ENCODE measurements at places on chromosomes 3 and 15.

DNA sequence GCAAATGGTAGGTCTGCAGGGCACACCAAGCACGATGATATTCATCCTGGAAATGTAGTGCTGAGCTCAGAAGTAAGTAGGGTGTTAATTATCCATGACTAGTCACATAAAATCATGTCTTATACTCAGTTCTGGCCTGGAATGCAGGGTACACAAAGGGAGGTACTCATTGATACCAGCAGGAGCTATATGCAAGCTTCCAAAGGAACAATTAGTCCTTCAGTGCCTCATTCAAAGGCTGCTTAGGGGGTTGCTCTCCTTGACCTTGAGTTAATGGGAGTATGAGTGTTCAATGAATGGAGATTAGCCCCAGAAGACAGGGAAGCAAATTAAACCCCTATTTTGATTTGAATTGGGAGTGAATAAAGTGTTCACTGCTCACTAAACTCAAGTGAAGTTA, 38.3 kb downstream of the CNTN6 start:
- no peak for DNase-seq

DNA sequence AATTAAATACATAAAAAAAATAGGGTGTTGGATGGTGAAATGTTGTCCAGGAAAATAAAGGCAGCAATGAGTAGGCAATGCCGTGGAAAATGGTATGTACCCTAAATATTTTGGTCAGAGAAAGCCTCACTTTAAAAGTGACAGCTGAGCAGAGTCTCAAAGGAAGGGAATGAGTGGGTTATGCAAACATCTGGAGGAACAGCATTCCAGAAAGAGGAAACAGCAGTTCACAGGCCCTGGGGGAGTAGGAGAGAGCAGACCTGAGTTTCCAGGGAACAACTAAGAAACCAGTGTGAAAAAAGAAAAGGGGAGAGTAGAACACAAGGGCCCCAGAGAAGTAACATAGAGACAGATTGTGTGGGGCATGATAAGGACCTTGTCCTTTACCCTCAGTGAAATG, 230.0 kb upstream of the CNTN3 start:
- DNase-seq = no peak

- no peak for DNase-seq
Observed at GRCh38 chr3:124679048-124679638, 51.1 kb upstream of the UMPS start.

DNA sequence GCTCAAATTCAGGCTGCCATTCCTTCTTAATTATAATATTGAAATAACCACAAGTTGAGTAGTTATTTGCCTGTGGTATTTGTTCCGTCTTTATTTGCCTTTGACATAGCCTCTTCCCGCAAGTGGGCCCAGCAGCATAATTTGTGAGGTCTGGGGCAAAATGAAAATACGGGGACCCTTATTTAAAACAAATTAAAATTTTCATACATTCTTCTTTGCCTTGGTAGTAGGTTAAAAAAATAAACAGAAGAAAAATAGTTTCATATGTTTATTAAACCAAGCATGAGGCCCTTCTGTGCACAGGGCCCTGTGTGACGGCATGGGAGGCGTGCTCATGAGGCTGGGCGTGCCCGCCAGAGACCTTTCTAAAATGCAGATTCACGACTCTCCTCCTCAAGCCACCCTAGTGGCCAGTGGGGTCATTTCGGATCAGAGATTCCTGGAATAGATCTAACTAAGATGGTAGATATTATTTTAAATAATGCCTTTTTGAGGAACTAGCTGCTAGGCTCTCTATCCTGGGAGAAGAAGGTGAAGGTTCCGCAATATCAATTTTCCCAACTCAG, 35.4 kb downstream of the MASP1 start:
- DNase-seq = no peak

DNA sequence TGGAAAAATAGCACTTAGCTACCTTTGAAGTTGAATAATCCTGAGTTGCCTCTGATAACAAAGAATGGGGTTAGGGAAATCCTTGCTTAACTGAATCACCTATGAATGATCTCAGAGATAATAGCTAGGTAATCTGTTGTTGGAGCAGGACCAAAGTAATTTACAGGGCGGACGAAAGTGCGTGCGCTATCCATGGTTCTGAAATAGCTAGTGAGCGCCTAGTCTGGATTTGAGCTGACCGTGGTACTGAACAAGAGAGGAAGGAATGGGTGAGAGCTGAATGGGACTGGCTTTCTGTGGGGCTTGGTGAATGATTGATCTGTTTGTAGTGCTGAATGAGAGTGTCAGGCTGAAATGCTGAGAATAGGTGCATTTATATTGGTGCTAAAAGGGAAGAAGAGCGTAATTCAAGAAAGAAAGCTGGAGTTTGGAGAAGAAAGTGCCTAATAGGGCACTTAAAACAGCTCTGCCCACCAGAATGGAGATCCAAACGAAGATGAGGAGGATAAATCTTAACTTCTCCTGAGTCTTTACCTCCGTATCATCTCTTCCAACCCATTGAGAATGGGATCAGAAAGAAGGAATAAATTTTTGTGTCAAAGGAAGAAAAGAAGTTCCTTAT, 10.1 kb downstream of the SCN10A start:
- peak; percentile 35 for DNase-seq

- DNase-seq = no peak
Observed at GRCh38 chr15:68536331-68537095, 42.3 kb upstream of the CORO2B start.

DNA sequence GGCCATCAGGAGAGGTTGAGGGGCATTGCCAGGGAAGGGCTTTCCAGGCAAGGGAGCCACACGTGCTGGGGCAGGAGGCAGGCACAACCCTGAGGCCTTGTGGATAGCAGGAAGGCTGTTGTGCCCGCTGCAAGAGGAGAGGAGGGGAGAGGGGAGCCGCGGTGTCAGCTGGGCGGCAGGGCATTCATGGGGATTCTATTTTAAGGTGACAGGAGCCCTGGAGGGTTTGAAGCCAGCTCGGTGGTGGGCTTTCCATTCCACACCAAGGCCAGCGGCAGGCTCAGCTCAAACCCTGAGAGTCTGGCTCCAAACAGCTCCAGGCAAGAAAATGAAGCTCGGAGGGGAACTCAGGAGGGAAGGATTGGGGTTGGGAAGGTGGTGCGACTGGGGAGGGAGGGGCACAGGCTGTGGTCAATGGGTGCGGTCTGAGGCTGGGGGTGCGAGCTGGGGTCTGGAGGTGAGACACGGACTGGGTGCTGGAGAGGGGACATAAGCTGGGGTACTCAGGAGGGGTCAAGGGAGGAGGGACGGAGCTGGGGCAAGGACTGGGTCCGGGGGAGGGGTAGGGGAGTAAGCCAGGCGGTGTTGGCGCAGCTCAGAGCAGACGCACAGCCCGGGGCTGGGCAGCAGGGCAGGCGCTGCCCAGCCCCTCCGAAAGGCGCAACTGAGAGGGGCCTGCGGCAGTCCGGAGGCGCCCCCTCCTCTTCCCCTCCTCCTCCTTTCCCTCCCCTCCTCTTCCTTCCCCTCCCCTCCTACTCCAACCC, 43.4 kb downstream of the TPRA1 start:
- no peak for DNase-seq

- no peak for DNase-seq
Observed at GRCh38 chr3:185024966-185025365, 127.9 kb downstream of the C3orf70 start.

GRCh38 chr3:72182206-72182605, 397.3 kb upstream of the PROK2 start:
- no peak for DNase-seq

- no peak for DNase-seq
Observed at GRCh38 chr3:123758081-123758564, 126.0 kb downstream of the MYLK start.

- no peak for DNase-seq
Observed at GRCh38 chr3:45690336-45691035, 1.3 kb downstream of the SACM1L start.

DNA sequence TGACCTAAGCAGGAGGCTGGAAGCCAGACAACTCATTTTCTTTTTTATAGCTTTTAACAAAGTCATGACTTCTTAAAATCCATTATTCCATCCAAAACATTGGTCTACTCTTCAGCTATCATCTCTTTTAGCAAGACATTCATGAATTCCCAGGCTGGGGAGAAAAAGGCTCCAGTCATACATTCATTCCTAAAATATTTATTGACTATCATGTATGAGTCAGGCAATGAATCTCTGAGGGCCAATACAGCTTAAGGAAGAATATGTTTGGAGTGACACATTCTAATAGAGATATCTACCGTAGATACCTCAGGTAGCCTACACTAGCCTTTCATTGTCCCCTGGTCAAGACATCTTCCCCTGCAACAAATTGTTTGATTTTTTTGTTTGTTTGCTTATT, 196.4 kb upstream of the NANOGP8 start:
- no peak for DNase-seq

DNA sequence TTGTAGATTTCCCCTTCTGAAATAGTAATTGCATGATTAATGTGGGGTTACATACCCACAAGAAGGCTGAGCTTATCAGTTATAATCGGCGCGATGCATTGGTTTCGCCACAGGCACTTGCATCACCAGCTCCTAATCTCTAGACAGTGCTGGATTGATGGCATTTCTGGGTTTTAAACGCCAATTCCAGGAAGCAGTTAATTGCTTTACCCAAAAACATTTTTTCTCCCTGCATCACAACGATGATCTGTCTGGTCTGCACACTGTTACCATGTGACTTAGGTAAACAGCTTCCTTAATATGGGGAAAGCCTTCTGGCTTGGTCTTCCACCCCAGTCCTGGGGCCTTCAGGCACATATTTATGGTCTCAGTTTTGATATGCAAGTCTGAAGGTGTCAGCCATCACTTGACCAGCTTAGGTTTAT, 70.0 kb upstream of the HEG1 start:
- peak; percentile 43 for DNase-seq

DNA sequence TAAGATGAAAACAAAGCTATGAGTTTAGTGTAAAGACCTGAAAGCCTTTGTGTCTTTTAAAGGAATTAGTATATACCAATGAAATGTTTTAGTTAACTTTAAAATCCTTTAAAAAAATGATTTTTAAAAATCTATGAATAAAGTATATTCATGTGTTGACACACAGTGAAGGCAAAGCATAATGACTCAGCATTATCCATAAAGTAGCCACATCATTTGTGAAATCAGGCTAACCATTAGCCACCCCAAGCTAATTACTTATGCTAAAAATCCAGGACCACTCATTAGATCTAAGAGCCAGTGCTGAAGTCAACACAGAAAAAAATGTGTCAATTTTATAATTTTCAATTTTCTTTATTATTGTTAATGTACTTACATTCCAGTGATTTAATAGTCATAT, 310.2 kb downstream of the TBC1D5 start:
- DNase-seq = no peak

DNA sequence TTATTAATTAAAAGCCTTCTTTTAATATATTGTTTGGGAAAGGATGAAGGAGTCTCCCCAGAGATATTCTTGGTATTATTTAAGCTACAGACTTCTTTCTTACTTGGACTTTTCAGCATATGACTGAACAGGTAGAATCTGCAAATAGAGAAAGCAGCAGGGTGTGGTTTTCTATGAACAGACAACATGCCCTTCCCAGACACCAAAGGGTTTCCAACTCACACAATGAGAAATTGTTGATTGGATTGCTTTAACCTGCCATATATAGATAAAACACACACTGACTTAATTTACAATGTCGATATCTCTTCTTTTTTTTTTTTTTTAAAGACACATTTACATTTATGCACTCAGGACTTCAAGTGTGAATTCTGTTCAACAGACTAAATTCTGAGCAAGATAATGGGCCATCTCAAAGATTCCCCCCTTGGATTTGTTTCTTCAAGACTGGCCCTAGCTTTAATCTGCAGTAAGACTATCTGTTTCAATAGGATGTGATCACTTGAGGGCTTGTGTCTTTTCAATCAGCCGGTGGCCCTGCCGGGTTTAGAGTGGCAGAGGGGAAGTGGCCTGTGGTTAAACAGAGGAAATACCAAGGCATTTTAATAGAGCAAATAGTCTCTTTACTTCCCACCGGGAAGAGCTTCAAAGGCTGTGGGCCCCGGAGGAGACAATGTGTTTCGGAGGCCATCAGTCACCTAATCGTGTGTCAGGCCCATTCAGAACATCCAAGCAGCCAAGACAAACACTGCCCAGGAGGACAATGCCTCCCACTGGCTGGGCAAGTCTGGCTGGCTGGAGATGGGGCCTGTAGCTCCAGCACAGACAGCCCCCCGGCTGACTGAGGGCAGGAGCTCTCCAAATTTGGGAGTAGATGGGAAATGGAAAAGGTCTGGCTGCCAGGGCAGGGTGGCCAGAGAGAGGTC, 6.1 kb downstream of the IL17RD start:
- no peak for DNase-seq

GRCh38 chr3:50316657-50317242, 5.8 kb downstream of the HYAL2 start:
- peak; percentile 69 for DNase-seq

DNA sequence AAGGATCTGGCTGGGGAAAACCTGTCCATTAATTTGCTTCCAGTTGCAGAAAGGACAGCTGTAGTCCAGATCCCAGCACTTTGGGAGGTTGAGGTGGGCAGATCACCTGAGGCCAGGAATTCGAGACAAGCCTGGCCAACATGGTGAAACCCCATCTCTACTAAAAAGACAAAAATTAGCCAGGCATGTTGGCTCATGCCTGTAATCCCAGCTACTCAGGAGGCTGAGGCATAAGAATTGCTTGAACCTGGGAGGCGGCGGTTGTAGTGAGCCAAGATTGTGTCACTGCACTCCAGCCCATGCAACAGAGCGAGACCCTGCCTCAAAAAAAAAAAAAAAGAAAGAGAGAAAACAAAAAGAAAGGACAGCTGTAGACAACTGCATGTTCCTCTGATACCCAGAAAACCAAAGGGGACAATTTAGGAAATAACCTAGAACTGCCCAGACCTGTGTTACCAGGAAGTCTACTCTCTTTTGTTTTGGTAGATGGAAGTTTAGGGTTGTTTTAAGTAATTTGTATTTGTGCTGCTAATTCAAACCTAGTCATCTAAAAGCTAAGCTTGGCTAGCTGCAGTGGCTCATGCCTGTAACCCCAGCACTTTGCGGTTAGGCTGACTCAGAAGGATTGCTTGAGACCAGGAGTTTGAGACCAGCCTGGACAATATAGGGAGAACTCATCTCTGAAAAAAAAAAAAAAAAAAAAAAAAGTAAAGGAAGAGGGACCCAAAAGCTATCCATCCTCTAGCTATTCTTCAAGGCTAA, 22.7 kb downstream of the EXD1 start:
- DNase-seq = no peak

DNA sequence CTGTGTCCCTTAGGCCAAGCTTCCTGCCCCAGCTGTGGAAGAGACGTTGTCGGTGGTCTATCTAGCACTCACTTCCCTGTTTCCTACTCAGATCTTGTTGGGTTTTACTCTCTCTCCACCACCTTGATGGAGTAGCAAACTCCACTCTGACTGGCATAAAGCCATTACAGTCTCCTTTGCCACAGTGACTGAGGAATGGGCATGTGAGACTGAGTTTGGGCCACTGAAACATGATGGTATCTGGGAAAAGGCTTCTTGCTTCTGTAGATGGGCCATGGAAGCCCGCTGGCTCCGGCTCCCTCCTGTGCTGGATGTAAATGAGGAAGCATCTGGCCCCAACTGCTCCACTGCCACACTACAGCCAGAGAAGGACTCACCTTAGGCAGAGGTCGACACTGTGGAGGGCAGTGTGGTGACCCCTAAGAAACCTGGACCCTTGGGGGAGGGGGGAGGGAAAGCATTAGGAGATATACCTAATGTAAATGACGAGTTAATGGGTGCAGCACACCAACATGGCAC, 9.4 kb upstream of the CAMK1 start:
- DNase-seq = no peak

- DNase-seq = no peak
Observed at GRCh38 chr3:133014325-133014724, 23.9 kb upstream of the TMEM108 start.
